Stimulated activated CD4-positive, alpha-beta T cell treated with anti-CD3 and anti-CD28 coated beads, Interleukin-1b, Interleukin-23, amount 100 ng/mL, for 4 hours (primary cell): ENCODE measurements at places on chromosomes 5 and 9.

GRCh38 chr5:77066823-77067442 lies 20.2 kb downstream of the ZBED3 start:
- DNase-seq = no peak

DNA sequence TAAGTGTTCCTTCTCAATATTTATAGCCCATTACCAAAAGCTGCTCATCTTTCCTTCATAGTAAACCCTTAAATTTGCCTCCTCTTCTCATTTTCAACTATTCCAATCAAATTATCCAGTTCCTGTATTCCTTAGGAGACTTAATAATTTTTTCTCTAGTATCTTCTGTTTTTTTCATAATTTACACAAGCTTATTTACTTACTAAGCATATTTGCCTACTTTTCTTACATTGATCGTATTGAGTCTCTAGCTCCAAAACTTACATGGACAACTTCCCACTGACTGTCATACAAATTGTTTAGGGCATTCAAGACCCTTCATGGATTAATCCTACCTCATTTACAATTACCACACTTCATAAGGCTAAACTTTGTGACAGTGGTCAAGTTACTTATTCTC lies 3.6 kb downstream of the CERT1 start:
- no peak for DNase-seq

DNA sequence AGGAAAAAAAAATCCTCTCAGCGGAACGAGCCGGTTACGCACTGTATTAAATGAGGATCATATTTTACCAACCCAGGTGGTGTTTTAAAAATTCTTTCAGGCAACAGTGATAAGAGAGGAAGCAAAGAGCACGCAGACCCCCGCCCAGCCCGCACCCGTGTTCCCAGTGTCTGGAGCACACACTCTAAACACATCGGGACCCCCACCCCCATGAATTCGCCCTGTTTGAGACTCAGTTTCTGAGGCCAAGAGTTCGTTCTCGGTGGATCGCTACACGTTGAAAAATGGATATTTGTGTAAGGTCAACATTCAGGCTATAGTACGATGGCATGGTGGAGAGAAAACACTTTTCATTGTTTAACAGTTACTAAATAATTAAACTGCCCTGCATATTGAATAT lies 196.3 kb downstream of the MEF2C start:
- no peak for DNase-seq

DNA sequence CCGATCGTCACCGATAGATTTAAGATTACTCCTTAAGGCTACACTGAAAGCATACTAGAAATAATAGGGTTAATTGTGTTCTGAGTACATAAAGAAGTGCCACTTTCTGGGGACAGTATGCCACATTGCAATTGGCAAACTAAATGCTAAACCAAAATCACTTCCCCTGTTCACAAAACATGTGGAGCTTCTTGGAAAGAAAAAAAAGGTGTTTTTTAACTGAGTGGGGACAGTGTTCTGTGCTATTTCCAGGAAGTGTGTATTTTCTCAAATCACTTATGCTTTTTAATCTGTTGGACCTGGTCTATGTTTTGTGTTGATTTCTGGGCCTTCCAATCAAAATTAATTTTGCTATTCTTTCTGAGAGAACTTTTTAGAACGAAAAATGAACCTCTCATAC lies 149.3 kb upstream of the MPDZ start:
- DNase-seq = no peak

DNA sequence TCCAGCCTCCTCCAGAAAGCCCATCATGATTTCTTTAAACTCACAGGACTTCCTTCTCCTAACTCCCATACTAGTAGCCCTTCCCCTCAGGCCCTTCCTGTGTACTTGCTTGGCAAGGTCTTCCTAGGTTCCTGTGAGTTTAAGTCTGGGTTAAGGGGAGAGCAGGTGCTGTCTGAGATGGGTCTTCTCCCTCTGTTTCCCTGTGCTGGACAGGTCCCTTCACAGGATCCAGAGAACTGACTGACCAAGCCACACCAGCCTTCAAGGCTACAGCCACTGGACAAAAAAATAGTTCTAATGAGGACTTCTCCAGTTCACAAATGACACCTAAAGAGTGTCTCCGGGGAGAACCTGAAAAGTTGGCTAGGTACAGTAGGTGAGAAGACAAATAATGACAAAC lies 29.5 kb upstream of the MYORG start:
- DNase-seq = no peak

DNA sequence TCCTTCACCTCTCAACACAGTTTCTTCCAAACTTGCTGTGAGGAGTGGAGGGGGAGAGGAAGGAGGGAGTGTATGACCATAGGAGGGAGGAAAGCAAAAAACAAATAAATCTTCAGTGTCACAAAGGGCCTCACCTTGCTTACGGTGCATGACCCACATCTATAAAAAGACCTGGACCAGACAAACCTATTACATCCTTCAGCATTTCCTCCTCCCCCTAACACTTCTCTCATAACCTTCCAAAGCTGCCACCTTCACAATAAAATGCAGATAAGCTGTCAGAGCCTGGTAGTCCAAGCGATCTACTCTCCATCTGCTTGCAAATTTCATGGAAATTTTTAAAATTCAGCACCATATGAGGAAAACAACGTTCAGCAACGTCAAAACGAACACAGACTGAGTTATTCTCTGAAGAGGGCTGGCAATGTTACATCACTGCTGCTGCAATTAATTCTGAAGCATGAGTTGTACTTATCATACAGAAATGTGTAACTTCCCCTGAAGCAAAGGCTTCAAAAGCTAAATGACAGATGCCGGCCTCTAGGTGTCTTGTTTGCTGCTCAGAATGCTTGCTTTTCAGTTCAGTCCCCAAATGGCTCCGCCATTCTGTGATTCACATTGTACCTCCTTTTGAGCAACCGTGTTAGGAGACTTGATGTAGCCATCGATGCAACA lies 62.9 kb downstream of the EFNA5 start:
- DNase-seq = no peak

DNA sequence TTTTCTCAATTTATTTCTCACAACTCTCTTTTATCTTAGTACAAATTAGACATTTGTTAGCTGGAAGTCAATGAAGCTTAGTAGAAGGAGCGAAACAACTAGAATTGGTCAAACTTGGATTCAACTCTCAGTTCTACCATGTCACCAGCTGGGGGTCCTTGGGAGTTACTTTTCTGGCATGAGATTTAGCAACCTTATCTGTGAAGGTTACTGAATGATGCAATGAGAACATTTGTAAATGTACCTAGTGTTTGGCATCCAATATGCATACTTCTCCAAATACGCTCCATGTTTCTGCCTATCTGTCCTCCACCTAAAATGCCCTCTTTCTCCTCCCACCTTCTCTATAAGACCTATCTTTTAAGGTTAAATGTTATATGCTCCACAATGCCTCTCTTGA lies 6.3 kb downstream of the HNRNPA0 start:
- no peak for DNase-seq

GRCh38 chr5:92850886-92851285 lies 730.1 kb downstream of the NR2F1-AS1 start:
- no peak for DNase-seq

DNA sequence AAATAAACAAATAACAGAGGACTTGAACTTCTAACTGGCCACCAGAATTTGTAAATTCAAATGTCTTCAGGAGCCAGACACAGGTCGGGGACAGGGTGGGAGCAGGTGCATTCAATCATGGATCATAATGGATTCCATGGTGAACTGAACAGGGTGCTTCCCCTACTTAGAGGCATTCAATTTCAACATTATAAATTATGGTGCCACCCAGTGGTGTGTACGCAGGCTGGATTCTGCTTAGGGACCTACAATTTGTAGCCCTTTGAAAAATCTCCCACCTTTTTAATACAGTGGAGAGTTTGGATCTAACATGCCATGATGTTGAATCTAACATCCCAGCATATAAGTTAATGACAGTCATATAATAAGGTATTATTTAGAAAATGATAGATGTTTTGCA lies 22.3 kb downstream of the KLF9 start:
- no peak for DNase-seq

- DNase-seq = no peak
Observed at GRCh38 chr5:61311836-61312808, 19.9 kb upstream of the ZSWIM6 start.

DNA sequence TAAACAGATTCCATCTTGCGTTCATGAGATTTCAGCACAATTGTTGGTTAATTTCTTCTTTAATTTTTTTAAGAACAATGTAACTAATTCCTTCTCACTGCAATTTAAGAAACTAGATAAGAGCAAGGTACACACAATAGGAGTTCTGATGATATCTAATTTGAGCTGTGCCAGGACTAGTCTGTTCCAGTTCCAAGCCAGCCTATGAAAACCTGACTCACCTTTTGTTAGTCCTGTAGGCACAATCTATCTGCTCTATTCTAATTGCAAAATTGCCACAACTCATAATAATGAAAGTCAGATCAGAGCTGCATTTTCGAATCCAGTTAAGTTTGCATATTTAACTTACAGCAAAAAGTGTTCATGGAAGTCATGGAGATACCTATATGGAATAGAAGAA lies 494.1 kb upstream of the TUSC1 start:
- DNase-seq = no peak

DNA sequence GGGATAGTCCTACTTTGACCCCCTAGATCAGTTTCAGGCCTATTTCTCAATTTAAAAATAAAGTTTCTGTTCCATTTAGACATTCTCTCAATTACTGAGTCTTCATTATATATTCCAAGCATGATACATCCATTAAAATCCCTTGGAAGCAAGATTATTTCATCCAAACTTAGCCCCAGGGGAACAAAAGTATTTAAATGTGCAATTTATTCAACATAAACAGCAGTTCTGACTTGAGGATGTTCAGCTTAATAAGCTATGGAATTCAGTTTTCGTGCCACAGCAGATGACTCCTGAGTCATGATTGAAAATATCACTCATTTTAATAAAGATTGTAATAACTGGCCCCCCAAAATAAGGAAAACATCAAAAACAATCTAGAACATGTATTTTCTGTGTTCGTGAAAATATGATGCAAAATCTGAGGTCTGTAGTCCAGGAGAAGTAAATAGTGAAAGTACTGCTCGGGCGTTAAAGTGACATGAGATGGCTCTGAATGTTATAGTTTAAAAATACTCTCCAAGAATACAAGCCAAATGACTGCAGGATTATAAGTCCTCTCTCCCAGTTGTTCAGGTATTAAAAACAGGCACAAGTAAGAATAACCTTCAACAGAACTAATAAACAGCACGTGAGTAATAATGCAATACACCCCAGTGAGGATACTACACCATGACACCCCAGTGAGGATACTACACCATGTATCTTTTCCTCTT lies 67.1 kb downstream of the RETREG1 start:
- DNase-seq = no peak

- DNase-seq = peak; percentile 37
Observed at GRCh38 chr5:126777257-126777974, 480 bp downstream of the LMNB1 start.

DNA sequence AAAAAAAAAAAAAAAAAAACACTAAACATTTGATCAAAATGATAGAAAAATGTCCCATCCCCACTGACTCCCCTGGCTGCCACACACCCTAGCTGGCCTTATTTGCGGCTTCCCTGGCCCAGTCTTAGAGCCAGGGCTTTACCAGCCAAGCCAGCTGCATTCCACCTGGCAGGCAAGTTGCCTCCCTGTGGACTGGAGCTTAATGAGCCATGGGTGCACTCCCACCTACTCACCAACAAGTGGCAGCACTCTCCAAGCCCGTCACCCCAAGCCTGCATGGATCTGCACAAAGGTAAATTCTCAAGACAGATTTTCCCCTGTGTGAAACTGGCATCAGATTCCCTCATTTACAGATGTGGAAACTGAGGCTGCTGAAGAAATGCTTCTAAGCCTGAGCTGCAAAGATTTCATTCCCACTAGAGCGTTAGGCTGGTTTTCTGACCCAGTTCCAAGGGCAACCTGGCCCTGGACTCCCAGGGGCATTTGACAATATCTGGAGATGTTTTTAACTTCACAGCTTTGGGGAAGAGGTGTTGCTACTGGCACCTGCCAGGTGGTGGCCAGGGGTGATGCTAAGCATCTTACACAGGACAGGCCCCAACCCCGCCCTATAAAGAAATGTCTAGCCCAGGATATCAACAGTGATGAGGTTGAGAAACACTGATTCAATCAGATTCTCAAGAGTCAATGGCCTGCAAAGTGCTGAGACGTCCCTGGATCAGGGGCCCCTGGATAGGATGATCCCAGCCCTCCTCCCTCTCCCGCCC lies 21.9 kb upstream of the VDAC1 start:
- peak; percentile 40 for DNase-seq

- no peak for DNase-seq
Observed at GRCh38 chr9:27157097-27157496, 48.1 kb downstream of the TEK start.

- no peak for DNase-seq
Observed at GRCh38 chr9:20662156-20662555, 21.9 kb upstream of the FOCAD start.

DNA sequence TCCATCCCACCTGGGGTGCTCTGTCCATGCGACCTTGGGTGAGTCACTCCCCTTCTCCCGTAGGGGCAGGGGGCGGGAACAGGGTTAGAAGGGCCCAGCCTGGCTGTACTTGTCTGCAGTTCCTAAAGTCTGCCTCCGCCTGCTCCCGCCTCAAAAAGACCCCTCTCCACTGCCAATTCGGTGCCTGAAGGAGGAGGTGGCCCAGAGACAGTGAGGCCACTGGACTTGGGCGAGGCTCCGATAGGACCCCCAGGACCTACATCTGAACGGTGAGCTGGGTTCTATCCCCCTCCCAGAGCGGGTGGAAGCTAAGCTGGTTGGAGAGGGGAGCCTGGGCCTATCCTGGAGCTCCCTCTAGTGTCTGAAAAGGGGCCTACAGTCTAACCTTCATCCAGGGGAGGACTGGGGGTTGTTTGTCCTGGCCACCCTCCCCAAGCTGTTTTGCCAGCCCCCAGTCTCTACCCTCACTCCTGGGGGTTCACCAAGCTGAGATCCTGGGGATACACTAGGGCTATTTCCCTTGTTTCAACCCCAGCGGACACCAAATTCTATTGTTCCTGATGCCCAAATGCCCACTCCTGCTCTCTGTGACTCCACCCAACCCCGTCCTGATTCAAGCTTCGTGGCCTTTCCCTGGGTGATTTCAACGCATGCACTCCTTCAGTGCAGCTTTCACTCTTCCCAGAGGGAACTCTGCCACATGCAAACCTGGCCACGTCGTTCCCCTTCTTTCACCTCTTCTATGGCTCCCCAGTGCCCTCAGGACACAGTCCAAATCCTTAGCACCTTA lies 6.1 kb upstream of the CRB2 start:
- peak; percentile 71 for DNase-seq

DNA sequence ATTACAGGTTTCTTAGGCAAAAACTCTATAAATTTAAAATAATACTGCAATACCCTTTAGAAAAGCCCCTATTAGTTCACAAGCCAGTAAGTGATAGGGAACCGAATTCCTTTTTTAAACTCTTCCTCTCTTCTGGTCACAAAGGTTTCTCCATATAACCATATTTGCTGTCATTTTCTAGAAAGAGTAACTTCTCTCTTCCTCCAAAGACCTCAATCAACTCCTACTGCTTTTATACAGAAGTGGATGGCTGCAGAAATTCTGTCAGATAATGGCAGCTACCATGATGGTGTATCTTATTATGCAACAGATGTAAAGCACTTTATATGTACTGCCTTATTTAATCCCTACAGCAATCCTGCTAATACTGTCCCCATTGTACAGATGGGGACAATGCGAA lies 6.2 kb downstream of the TUT7 start:
- DNase-seq = no peak
